Heart left ventricle (tissue), 16 donors: ENCODE measurements at places on chromosomes 3 and 15. TPM values are rescaled to one million over a fixed set of nuclear protein-coding genes. Genes with fewer than 3 reads are reported as not detected.

B3GALNT1 gene
- total RNA-seq, result 67.2 TPM

OSTN gene
- total RNA-seq, result not detected

PRSS50 gene
- total RNA-seq, result not detected

IQSEC1 gene
- total RNA-seq, result 79.1 TPM

HOMER2 gene
- 35.9 TPM for total RNA-seq

PSTPIP1 gene
- total RNA-seq, result 1.4 TPM

XIRP1 gene
- total RNA-seq, result 462 TPM

PTH1R gene
- 2.5 TPM for total RNA-seq

TMEM42 gene
- total RNA-seq, result 12.7 TPM

CSTA gene
- 0.40 TPM for total RNA-seq

PTX3 gene
- 1.2 TPM for total RNA-seq

ALDH1A3 gene
- total RNA-seq, result 0.82 TPM

CRYGS gene
- total RNA-seq, result 0.18 TPM

FOXB1 gene
- total RNA-seq, result not detected

DNAJB11 gene
- 23.8 TPM for total RNA-seq

SLC6A1 gene
- total RNA-seq, result 1.1 TPM

CHMP2B gene
- total RNA-seq, result 27.2 TPM

CP gene
- 3.5 TPM for total RNA-seq

ATP2B2 gene
- total RNA-seq, result not detected

ZNF80 gene
- not detected for total RNA-seq

SCAANT1 gene
- not detected for total RNA-seq
